Activated CD4-positive, alpha-beta T cell treated with anti-CD3 and anti-CD28 coated beads for 4 hours (primary cell): ENCODE measurements at places on chromosomes 4 and X.

DNA sequence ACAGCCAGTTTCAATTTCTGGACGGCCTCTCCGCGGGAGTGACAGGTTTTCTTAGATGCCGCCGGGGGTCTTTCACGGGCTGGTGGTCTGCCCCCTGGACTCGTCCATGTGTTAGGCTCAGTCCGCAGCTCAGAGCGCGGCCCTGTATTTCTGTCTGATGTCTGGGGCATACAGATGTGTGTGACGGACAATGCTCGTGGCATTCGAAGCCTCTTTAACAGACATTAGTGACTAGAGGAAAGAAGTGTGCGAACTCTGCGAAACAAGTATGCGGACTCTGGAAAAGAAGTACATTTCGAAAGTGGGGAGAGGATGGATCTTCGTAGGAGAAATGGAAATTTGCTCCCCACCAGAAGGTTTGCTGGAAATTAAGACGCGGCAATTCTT, 793 bp upstream of the DCUN1D4 start:
- no peak for DNase-seq

GRCh38 chrX:120718969-120719368, 89.1 kb upstream of the C1GALT1C1 start:
- DNase-seq = no peak

DNA sequence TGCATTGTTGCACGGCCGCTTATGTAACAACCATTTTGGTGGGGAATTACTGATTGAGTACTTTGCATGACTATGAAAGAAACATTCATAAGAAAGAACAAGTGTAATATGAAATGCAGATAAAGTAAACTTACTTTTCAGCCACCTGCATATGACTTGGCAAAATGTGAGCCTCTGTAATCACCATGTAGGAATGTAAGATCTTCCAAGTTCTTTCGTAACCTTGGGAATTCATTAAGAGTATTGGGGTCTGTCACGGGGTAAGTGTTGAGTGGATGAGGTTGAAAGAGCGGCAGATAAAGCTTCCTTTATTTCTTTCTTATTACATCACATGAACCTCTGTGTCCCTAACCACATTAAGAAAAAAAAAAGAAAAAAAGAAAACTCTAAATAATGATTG, 348.5 kb upstream of the NR3C2 start:
- no peak for DNase-seq

GRCh38 chrX:41602816-41603345, 85.9 kb upstream of the GPR34 start:
- DNase-seq = no peak

DNA sequence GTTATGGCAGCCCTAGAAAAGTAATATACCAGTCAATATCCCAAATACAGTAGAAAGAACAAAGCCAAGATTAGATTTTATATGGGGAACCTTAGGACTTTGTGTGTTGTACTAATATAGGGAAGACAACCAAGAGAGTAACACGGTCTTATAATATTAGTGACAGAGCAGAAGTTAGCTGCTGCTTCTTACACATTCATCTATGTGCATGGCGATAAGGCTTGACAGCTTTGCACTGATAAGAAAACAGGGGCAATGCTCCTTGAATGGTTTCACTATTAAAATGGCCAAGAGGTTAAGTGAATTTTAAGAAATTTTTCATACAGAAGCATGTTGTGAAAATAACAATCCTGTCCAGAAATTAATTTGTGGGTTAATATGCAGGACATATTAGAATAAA, 521.6 kb downstream of the CCSER1 start:
- no peak for DNase-seq

- DNase-seq = no peak
These were observed 133.8 kb upstream of the LCORL start for GRCh38 chr4:18155067-18156041.

GRCh38 chrX:6885909-6886308, 261.6 kb upstream of the STS start:
- no peak for DNase-seq

DNA sequence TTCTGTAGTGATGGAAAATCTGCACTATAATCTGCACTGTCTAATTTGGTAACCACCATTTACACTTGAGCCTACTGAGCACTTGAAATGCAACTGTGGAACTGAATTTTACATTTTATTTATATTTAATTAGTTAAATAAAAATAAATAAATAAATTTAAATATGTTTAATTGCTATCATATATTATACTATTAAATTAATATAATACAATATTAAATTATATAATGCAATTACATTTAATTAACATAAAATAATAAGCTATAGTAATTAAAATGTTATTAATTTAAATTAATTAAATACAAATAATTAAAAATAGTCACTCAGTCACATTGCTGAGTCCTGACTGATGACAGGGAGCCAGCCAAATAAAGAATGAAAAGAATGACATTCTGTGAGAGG, 170.2 kb upstream of the F9 start:
- DNase-seq = no peak

DNA sequence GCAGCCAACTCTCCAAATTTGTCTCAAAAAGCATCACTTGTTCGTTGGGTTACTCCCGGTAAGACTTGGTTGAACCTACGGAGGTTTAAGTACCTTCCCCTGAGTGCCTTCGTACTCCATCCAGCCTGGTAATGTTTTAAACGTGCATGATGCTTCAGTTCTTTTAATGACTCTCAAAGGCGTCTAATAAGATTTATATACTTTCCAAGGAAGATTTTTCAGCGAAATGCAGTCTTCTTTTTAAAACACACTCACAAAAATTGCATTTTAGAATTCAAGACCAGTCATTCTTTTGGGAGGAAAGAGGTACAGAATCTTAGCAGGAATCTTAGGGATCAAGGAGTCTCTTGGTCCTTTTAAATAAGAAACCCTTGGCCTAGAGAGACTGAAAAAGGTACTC, 430 bp upstream of the TRPC3 start:
- DNase-seq = no peak

DNA sequence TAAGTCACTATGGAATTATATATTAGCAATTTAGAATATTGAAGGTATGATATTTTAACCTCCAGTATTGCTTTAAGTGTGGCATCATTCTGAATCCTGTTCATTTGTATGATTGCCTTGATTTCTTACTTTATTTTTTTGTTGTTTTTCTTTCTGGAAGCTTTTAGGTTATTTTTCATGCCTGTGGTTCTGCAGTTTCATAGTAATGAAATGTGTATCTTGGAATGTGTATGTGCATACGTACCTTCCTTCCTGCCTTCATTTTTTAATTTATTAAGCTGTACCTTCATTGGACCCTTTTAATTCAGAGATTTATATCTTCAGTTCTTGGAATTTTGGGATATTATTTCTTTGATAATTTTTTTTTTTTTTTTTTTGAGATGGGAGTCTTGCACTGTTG, 22.1 kb downstream of the CPEB2 start:
- DNase-seq = no peak

- no peak for DNase-seq
These were observed 3.3 kb downstream of the PDLIM5 start for GRCh38 chr4:94455081-94455480.

- DNase-seq = no peak
These were observed 44.1 kb upstream of the FRMD7 start for GRCh38 chrX:132171881-132172280.

DNA sequence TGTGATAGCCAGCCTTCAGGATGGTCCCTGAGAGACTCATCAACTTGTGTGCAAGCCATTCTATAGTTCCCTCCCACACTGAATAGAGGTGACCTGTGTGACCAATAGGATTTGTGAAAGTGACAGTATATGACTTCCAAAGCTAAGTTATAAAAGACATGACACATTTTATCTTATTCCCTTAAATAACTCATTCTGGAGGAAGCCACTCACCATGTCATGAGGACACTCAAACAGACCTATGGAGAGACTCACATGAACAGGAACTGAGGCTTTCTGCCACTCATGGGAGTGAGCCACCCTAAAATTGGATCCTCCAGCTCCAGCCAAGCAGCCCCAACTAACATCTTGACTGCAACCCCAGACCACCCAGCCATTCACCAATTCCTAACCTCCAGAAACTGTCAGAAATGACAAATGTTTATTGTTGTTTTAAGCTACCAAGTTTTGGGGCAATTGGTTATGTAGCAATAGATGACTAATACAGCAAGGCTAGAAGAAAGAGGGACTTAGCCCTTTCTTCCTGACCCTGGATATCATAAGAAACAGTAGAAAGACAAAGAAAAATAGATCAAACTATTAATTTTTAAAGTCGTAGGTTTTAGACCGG, 9.0 kb upstream of the CHIC2 start:
- no peak for DNase-seq

DNA sequence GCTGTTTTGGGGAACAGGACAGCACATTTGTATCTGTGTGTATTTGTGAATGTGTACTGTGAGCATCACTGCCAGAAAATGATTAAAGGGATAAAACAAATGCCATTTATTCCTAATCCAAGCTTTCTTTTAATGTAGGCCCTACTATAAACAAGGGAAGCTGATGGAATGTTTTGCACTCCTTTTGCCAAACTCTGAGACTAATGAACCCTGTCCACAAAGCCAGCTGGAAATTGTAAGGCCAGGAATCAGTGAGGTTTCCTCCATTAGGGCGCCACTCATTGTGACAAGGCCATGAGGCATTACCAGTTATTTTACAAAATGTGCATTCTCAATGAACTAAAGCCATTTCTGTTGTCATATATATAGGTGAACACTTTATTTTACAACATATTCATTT, 163.0 kb upstream of the NAP1L5 start:
- DNase-seq = no peak

DNA sequence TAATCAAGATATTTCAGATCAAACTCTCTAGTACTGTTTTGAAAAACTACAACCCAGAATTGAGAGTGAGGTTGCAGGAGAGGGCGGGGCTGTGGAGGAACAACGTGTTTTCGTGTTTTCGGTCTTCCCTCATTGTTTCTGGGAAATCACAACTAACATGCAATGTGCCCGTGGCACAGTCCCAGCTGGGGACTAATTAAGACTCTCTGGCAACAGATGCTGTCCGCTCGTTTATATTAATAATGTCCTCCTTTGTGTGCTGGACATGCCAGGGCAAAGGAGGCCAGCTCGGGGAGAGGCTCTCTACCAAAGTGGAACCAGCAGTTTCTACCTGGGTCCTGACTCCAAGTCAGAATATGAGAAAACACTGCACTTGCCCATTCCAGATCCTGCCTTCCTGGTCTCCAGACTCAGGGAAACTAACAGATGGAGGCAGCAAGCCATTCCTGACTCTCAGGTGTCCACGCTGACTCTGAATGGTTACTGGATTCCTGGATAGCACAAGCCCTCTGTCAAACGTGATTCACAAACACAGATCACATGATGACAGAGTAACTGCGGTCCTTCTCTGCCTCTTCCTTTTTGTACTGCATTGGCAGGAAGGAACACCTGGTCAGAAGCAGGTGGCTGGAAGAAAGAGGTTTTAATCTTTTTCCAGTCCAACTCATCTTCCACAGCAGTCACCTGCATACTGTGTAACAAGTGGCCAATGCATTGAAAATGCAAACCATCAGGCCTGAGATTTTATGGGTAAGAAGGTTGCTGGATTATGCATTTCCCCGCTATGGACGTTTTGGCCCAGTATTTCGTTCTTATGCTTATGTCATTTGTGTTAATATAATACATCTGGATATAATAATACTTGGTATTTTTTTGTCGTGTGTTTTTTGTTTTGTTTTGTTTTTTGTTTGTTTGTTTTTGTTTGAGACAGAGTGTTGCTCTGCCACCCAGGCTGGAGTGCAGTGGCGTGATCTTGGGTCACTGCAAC, 65.0 kb downstream of the COQ2 start:
- DNase-seq = peak; percentile 63

- no peak for DNase-seq
These were observed 40.4 kb upstream of the MAP3K15 start for GRCh38 chrX:19555683-19556082.

GRCh38 chr4:143514901-143515300, 1.4 kb downstream of the SMARCA5 start:
- no peak for DNase-seq

DNA sequence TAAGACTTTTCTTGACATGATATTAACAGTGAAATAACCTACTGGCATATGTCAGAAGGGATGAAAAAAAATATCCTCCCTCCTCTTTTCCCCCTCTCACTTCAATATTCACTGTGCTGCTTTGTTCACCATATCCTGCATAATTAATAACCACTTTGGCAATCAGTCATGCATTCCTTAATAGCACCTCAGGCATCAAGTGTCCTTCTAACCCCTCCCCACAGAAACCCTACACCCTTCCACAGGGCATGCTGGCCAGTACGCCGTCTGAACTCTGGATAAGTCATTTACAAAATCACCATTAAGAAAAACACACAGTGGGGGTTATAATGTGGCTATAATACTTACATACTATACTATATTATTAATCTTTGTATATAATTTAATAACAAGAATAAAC, 165.9 kb downstream of the PDGFC start:
- DNase-seq = no peak

GRCh38 chrX:103158317-103158621, 56.6 kb upstream of the BEX4 start:
- DNase-seq = no peak

GRCh38 chr4:72205298-72205697, 173.5 kb downstream of the NPFFR2 start:
- DNase-seq = no peak

DNA sequence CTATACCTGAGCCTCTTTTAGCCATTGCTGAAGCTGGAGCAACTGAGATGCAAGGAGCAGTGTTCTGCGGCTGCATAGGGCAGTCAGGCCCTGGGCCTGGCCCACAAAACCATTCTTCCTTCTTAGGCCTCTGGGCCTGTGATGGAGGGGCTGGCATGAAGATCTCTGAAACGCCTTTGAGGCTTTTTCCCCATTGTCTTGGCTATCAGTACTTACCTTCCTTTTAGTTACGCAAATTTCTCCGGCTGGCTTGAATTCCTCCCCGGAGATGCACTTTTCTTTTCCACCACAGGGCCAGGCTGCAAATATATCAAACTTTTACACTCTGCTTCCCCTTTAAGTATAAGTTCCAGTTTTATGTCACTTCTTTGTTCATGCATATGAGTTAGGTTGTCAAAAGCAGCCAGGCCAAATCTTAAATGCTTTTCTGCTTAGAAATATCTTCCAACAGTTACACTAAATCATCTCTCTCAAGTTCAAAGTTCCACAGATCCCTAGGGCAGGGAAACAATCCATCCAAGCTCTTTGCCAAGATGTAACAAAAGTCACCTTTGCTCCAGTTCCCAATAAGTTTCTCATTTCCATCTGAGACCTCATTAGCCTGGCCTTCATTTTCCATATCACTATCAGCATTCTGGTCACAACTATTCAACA, 194.4 kb upstream of the PCDH7 start:
- no peak for DNase-seq
